SIG-M5 (cell line): ENCODE measurements at places on chromosomes 4 and X.

DNA sequence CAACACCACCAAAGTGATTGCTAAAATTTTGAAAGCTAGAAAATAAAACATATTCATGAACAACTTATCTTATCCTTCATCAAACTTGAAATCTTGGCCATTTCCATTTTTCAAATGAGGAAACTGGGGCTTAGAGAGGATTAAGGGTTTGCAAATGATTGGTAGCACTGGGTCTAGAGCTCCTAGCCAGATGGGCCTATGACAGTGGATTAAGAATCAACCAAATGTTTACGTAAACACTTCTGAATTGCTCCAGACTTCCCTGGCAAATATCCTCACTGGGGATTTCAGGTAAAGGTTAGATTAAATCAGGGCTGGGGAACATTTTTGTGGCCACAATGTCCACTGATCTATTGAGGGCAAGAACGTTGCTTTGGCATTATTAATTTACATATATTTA is 241.2 kb downstream of the ANK2 start:
- DNase-seq, result no peak

DNA sequence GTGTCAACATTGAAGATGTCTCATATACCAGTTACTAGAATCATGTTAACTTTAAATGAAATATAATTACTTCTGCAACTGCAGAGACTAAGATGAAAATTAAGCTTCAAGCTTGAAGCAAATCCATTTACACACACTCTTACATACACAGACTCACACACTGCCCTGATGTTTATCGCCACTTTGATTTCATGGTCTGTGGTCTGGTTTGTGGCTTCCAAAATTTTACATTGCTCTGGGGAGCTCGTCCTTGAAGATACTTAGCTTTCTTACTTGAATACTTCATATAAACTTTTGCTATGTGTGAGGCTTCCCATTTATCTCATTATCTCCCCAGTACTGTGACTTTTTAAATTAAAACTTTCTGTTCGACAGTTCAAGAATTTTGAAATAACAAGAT is 35.8 kb downstream of the ARHGEF38 start:
- no peak for DNase-seq

DNA sequence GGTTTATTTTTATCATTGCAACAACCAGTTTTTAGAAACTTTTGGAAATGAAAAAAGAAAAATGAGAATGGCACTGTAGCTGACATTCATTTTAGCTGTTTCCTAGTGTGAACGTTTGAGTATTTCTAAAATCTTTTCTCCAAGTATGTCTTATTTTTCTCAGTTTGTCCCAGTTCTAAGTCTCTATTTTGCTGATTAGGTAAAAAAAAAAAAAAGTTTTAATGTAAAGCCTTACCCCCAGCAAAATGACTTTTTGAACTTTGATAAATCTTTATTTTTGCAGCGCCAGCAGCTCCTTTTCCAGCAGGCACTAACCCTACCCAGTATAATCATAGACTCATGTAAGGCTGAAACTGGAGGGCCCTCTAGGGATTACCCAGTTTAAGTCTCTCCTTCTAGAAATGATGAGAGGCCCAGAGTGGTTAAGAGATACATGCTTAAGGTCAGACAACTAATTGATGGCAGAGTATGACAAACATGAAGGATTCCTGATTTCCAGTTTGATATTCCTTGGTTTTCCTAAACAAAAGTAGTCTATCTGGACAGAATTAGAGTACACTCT is 84.3 kb upstream of the SLC4A4 start:
- no peak for DNase-seq

DNA sequence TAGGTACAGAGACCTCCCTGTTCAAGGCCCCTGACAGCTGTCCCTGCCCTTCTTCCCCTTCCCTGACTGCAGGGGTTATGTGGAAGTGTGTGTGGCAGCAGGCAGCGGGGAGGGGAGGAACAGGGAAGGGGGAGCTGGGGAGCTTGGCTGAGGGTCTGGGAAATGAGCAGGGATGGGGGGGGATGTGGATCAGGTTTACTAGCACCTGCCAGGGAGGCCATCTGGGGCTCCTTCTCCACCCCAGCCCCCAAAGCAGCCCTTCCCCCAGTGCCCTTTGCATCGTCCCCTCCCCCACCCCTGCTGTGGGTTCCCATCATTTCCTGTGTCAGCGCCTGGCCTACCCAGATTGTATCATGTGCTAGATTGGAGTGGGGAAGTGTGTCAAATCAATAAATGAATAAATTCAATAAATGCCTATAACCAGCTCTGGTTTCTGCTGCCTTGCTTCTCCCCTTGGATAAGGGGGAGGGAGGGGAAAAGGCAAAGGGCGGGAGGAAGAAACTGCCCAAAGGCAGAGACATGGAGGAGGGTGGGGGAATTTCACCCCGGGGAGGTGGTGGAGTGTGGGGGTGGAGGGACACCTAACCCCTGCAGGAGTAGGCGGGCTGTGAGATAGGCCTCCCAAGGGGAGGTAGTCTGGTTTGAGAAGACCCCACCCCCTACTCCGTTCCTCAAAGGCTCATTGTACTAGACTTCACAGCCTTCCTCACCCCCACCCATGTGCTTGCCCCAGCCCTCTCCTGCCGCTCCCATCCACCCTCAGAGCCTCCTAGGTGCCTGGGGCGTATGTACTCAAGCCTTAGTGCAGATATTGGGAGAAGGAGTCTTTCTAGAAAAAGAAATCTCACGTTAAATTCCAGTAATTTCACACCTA is 3.2 kb downstream of the CXorf65 start:
- DNase-seq, result no peak

DNA sequence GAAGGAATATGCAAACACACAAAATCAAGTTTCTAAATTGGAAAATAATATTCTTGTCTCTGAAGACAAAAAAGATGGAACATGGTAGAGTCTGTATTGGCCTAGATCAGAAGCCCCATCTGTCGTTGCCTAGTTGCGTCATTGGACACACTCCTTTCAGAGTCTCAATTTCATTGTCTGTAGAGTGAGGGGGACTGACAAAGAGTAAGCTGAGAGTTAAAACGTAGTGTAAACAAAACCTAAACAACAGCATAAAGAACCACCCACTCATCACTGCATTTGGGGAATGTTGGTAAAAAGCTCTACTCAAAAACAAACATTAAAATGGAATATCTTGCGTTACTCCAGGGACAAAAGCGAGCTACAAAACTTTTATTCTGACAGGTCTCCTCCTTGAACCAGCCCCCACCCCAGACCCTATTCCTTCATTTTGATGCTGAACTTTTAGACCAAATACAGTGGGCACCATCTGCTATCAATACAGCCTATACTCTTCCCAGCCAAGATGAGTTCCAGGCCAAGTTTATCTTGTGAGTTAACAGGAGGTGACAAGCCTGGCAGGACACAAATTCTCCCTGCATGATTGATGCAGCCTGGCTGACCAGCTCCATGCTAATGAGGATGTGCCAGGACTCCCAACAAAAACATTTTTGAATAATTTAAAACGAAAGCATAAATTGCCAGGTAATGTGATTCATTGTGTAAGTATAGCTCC is 125.2 kb downstream of the COL25A1 start:
- no peak for DNase-seq

DNA sequence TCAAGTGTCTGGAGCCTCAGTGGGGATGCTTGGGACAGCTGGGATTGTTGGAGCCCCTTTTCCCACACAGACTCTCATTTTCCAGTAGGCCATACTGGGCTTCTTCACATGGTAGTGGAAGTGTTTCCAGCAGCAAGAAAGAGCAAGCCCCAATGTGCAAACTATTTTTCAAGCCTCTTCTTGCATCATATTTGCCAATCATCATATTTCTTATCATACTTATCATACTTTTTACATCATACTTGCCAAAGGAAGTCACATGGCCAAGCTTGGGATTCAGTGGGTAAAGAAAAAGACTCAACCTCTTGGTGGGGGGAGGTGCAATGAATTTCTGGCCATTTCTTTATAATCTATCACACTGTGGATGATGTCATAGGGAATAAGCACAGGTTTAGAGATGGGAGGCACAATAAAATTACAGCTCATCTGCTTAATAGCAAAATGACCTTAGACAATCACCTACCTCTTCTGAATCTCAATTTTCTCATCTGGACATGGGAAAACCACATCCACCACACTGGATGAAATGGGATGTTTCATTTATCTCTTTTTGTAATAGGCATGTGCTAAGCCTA is 174.2 kb downstream of the MID1IP1 start:
- DNase-seq, result no peak

- DNase-seq, result no peak
Measured at GRCh38 chrX:120125444-120125843, 9.7 kb upstream of the RHOXF1 start.

DNA sequence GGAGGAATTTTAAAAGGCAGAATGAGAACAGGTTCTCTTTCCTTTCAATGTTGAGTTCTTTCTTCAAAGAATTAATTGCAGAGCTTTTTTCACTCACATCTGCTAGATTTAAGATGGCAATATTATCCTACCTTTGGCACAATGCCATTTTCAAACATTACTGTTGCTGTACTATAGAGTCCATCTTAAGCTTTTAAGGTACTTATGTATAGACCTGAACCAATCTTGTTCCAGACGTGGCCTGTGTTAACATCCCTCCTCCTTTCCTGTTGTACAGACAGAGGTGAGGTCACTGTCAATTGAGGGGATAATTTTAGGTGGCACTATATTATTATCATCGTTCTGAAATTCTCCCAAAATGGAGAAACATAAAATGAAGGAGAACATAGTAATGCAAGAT is 53.0 kb upstream of the MYOZ2 start:
- DNase-seq, result no peak

DNA sequence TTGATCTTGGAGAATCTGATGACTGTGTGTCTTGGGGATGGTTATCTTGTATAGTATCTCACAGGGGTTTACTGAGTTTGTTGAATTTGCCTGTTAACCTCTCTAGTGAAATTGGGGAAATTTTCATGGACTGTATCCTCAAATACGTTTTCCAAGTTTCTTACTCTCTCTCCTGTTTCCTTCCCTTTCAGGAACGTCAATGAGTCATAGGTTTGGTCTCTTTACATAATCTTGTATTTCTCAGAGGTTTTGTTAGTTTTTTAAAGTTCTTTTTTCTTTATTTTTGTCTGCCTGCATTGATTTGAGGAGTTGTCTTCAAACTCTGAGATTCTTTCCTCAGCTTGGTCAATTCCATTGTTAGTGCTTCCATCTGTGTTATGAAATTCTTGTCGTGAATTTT is 227.7 kb upstream of the GPRIN3 start:
- no peak for DNase-seq

DNA sequence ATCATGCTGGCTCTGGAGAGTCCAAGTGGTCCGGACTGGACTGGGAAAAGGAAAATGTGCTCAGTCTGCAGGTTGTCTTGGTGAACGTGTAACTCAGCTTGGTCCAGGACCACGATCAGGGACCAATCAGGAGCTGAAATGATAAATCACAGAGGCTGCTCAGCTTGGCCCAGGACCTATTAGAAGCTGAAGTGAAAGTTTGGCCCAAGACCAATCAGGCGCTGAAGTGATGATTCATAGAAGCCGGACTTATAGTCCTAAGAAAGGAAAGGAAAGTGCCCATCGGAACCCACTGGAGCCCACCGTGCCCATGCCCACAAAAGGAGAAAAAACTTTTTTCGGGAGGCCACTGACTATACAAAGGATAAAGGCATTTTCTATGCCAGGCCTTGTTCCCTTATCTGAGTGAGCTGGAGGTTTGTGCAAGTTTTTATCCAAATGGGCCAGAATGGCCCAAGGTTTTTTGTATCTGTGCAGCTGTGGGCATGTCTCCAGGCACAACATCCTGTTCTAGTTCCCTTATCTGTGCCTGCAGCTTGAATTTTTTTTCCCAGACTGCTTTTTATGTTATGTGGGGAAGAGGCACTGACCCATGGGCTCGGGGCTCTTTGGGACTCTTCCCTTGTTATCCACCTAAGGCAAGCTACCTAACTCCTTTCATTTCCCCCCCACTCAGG is 194.4 kb downstream of the FAM133A start:
- DNase-seq, result no peak

GRCh38 chr4:122534776-122535175 is 78.3 kb upstream of the IL2 start:
- no peak for DNase-seq

GRCh38 chr4:6049985-6050384 is 31.8 kb upstream of the C4orf50 start:
- DNase-seq, result no peak

GRCh38 chr4:157226601-157227000 is 6.1 kb downstream of the GRIA2 start:
- no peak for DNase-seq
